ENCODE measurements at places on chromosomes 7 and 10. TPM values are rescaled to one million over a fixed set of nuclear protein-coding genes. Genes with fewer than 3 reads are reported as not detected.
A peak's percentile ranks its signal among the peaks of the same experiment; 100 is the strongest.

- no peak overlapping the region for H3K4me3 ChIP-seq
- peaks cover 6% of the 10 kb centered on the region for H3K27me3 ChIP-seq
- no peak for DNase-seq
- no peaks in the 10 kb centered on the region for H3K36me3 ChIP-seq
Observed at GRCh38 chr10:110613341-110613995, 30.7 kb upstream of the RBM20 start.

GRCh38 chr10:48251525-48252353, 22.8 kb downstream of the FRMPD2 start:
- no peaks in the 10 kb centered on the region for H3K27me3 ChIP-seq
- H3K4me1 ChIP-seq: peaks cover 13% of the 10 kb centered on the region
- no peak overlapping the region for H3K4me3 ChIP-seq
- H3K27ac ChIP-seq: no peak overlapping the region
- DNase-seq: no peak

DNA sequence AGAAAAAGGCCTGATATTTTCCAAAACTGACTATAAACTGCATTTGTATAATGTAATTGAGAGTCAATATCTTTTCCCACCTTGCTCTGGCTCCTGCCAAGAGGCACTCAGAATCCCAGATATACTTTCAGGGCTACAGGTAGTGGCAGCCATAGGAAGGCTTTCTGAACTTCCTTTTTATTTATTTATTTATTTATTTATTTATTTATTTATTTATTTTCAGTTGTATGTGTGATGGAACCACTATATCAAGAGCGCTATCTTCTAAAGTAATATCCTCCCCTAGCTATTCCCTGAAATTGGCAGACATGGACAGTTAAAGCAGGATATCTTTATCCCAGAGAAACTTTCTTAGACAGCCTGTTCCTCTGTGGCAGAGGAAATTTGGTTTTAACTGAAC, 86.7 kb downstream of the SEMA3E start:
- no peak overlapping the region for H3K27ac ChIP-seq
- no peaks in the 10 kb centered on the region for H3K27me3 ChIP-seq
- DNase-seq: no peak

Gene ANXA8
- total RNA-seq: not detected

DNA sequence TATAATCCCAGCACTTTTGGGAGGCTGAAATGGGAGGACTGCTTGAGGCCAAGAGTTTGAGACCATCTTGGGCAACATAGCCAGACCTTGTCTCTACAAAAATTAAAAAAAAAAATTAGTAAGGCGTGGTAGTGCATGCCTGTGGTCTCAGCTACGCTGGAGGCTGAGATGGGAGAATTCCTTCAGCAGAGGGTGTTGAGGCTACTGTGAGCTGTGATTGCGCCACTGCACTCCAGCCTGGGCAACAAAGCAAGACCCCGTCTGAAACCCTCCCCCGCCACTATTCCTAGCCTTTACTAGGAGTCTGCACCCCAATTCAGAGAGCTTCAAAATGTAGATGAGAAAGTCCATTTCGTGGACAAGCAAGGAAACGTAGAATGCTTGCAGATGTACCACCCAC, 95.2 kb downstream of the PRPF18 start:
- no peaks in the 10 kb centered on the region for H3K27me3 ChIP-seq
- H3K36me3 ChIP-seq: peaks cover 9% of the 10 kb centered on the region
- no peak for DNase-seq
- no peak overlapping the region for H3K27ac ChIP-seq
- peaks cover 38% of the 10 kb centered on the region for H3K4me1 ChIP-seq

DNA sequence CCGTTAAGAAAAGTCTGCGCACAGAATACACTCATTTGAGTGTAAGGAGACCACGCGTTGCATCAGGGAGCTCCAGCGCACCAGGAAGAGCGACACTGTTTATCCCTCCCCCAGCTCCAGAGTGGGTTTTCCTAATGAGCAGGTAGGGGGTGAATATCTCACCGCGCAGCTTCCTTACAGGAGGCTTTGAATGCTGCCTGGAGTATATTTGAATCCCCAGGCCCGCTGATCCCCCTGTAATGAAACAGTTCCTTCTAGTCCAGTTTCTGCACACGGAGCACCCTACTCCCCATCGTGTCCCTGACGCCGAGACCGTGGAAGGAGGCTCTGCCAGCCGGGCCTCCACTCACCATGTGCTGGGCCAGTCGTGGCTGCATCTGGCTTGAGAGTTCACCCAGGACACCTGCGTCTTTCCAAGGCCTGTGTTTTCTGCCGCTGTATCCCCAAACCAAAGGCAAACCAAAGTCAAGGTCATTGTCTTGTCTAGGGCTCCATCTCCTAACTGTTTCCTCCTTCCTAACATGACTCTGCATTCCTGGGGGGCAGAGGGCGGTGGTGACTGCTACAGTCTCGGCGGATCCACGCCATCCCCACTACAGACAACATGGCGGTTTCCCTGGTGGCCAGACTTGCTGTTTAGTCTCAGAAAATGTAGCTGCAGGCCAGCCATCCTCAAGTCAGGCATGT, 167.8 kb downstream of the USP6NL start:
- no peak for DNase-seq
- no peak overlapping the region for H3K27ac ChIP-seq
- H3K27me3 ChIP-seq: peaks cover 5% of the 10 kb centered on the region

DNA sequence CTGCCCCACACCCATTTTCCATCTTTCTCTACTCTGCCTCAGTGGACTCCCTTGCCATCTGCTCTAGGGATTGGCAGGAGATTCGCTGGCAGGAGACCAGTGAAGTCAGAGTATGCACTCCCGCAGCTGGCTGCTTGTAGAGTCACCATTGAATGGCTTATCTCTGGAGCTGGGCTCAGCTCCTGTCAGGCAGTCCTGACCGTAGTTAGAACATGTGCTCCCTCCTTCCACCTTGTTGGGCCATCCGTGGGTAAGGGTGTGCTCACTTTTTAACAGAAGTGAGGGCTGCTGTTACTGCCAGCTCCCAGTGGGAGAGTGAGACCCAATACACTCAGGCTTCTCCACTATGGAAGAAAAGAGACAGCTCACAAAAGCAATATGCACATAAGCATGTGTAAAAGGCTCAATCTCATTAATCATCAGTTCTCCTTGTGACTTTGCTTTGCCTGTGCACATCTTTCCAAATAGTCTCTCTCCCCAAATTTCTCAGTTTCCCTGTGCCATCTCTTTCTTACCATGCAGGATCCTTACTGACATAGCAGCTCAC, 773.3 kb downstream of the GRID1 start:
- no peaks in the 10 kb centered on the region for H3K36me3 ChIP-seq
- no peak overlapping the region for H3K27ac ChIP-seq
- DNase-seq: no peak
- no peaks in the 10 kb centered on the region for H3K4me1 ChIP-seq

DNA sequence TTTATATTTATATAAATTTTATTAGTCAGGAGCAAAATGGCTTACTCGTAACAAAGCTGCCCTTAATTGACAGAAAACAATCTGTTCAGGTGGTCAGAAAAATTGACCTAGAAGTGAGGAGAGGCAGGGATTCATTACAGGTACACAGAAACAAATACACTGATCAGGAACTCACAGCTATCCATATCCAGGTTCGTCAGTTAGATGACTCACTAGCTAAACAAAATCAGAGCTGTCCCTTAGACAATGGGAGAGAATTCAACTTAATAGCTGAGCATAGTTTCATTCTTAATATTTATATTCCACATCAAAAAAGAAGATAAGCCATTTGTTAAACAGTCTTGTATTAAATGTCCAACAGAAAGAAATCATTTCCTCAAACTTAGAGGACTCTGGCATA, 41.7 kb downstream of the HYCC1 start:
- DNase-seq: peak; percentile 16
- H3K4me1 ChIP-seq: no peaks in the 10 kb centered on the region
- no peak overlapping the region for H3K27ac ChIP-seq
- H3K36me3 ChIP-seq: no peaks in the 10 kb centered on the region
- no peak overlapping the region for H3K4me3 ChIP-seq

GRCh38 chr7:34157137-34157536, 251.8 kb downstream of the BMPER start:
- no peaks in the 10 kb centered on the region for H3K27me3 ChIP-seq
- no peak for DNase-seq
- no peaks in the 10 kb centered on the region for H3K36me3 ChIP-seq
- no peaks in the 10 kb centered on the region for H3K4me1 ChIP-seq
- no peak overlapping the region for H3K4me3 ChIP-seq

Gene FOXL3
- not detected for total RNA-seq
